ENCODE measurements at places on chromosomes 4 and X.

DNA sequence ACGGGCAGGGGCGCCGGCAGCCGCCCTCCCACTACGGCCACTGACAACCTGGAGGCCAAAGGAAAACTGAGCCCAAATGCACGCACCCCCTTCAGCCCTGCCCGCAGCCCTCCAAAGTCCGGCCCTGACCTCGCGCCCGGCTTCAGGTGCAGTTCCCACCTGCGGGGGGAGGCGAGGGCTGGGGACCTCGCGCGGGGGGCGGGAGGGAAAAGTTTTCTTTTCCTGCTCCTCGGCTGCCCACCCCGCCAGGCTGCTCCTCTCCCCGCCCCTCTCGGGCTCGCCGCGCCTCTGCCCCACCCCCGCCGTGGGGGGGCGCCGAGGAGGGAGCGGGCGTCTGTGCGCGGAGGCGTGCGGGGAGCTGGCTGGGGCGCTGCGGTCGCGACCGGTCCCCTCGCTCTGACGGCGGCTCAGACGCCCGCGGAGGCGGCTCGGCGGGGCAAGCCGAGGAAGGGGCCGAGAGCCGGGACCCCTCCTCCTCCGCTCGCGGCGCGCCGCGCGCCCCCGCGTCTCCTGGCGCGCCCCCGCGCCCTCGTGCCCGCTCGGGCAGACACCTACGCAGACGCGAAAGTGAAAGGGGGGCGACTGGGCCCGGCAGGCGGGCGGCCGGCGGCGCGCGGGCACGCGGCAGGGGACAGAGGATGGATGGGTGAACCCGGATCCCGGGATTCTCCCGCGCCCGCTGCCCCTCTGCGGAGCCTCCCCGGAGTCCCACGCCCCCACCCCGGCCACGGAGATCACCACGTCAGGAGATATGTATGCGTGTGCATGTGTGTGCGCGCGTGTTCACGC lies 3.1 kb upstream of the NR3C2 start:
- DNase-seq, result peak; percentile 66

DNA sequence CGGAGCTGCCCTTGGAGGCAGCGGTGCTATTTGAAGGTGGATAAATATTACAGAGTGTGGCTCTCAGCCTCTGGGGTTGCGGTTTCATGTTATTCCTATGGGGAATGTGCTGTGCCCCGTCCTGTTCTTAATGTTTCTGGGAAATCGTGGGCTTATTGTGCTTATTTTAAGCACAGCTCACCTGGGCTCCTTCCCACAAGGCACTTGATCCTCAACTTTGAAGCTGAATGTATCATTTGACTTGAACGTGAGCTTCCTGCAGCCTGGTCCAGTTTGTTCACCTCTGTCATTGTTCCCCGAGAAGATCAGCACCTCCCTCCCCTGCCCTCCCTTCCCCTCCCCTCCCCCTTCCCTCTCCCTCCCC lies 3.9 kb downstream of the SORCS2 start:
- no peak for DNase-seq

- DNase-seq, result no peak
Measured at GRCh38 chrX:120549483-120550452, 11.0 kb downstream of the CUL4B start.

DNA sequence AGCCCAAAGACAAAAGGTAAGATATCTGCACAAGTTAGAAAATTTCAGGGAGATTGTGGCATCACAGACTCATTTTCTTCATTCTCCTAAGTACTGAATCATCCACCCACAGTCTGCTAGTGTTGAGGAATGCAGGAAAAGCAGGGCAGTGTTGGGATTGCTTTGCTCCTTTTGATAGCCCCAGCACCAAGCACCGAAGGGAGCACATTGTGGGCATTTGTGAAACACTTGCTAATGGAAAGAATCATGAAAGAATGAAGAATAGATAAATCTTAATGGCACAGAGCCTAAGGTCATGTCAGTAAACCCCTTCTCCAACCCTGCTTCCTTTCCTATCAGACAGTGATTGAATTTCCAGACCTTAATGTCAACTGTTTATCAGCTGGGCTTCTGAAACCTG lies 103.1 kb upstream of the GPRIN3 start:
- no peak for DNase-seq

DNA sequence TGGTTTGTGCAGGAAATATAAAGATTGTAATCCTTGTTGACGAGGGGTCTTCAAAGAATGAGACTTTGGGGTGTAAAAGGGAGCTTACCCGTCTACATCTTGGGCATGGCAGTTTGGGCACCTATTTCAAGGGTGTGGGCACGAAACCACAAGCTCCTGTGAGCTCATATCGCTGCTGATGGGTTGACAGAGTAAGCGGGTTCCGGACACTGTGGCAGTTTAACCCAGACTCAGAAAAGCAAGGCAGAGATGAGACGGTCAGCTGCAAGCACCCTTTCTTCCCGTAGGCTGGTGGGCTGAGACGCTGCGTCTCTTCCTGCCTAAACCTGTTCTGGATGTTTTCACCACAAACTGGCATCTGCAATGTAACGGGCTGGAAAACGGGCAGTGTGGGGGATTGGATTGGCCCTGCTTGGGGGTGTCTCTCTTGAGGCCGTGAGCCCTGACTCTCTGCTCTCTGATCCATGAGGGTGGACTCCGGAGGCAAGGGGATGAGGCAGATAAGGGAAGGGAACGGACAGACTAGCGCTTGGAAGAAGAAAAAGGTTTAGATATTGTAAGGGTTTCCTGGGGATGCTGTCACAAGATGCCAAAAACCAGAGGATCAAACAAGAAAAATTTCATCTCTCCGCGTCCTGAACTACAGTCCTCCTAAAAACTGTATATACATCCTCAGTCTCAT lies 237.5 kb downstream of the SHOX start:
- no peak for DNase-seq
